ENCODE measurements at places on chromosomes 16 and 17. TPM values are rescaled to one million over a fixed set of nuclear protein-coding genes. Genes with fewer than 3 reads are reported as not detected.
A peak's percentile ranks its signal among the peaks of the same experiment; 100 is the strongest.

The MT1A gene
- total RNA-seq: not detected

The TBC1D3 gene
- total RNA-seq: not detected

The GPR179 gene
- total RNA-seq: not detected

The CLEC3A gene
- total RNA-seq: not detected

The GID4 gene
- 8.6 TPM for total RNA-seq

The RNF112 gene
- total RNA-seq: 0.67 TPM

The CD7 gene
- 285 TPM for total RNA-seq

DNA sequence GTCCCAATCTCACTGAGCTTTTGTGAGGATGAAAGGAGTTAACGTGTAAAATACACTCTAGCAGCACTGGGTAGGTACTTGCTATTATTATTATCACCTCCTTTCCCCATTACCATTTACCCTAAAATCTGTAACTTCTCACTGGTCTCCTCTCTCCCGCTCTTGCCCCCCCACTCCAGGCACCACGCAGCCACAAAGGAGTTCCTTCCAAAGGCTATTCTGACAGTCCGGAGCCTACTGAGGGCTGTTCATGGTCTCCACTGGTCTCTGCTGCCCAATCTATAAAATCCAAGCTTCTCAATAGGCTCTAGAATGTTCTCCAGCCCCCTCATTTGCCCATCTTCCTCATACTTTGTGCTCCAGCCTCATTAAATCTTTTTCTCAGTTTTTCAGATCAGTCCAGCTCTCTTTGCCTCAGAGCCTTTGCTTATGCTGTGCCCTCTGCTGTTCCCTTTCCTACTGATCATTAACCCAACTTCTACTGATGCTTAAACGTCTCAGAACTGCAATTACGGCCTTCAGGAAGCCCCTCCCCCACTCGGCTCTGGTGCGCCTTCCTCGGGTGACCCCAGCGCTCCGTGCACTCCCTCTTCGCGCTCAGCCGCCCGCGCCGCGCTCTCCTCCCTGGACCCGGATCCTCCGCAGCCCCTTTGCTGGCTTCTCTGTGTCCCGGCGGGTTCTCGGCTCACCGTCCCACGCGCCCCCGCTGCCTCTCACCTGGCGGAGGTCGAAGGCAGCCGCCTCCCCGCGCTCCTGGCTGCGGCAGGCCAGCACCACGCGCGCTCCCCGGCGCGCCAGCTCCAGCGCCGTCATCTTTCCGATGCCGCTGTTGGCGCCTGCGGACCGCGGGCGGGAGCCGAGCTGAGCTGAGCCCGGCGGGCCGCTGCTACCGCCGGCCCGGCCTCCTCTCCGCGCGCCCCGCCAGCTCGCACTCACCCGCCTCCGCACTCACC lies 737 bp downstream of the DHRS13 start:
- no peaks in the 10 kb centered on the region for H3K27me3 ChIP-seq
- peaks cover 38% of the 10 kb centered on the region for H3K36me3 ChIP-seq
- peak overlapping the region; percentile 89 for H3K27ac ChIP-seq
- H3K4me3 ChIP-seq: peak overlapping the region; percentile 88
- peaks cover 50% of the 10 kb centered on the region for H3K4me1 ChIP-seq

DNA sequence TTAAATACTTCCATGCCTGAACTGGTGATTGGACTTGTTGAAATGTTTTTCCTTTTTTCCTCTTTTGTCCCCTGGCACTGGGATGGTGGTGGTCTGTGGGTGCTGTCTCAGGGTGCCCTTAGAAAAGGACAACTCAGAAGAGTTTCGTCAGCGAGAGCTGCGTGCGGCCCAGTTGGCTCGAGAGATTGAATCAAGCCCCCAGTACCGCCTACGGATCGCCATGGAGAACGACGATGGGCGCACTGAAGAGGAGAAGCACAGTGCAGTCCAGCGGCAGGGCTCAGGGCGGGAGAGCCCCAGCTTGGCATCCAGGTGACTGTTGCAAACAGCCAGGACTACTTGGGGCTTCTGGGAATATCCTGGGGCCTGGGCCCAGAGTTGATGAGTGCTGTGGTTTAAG lies 6.9 kb downstream of the ATXN2L start:
- H3K27me3 ChIP-seq: no peaks in the 10 kb centered on the region
- H3K4me1 ChIP-seq: peaks cover 27% of the 10 kb centered on the region
- no peak overlapping the region for H3K4me3 ChIP-seq
- H3K36me3 ChIP-seq: peaks cover 88% of the 10 kb centered on the region
- no peak for DNase-seq
- no peak overlapping the region for H3K27ac ChIP-seq

DNA sequence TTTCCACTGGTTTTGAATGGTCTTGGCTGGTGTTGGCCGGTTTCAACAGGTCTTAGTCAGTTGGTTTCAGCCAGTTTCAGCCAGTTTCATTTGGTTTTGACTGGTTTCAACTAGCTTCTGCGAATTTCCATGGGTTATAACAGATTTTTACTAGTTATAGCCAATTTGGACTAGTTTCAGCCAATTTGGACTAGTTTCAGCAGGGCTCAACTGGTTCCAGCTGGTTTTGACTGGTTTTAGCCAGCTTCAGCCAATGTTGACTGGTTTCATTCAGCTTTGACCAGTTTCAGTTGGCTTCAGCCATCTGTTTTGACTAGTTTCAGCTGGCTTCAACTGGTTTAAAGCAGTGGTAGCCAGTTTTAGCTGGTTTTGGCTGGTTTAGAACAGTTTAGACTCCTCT lies 432.6 kb downstream of the UTP18 start:
- no peaks in the 10 kb centered on the region for H3K36me3 ChIP-seq
- H3K27me3 ChIP-seq: peaks cover 18% of the 10 kb centered on the region
- H3K4me1 ChIP-seq: no peaks in the 10 kb centered on the region
- H3K27ac ChIP-seq: no peak overlapping the region
- no peak for DNase-seq

- peaks cover 13% of the 10 kb centered on the region for H3K4me1 ChIP-seq
- no peaks in the 10 kb centered on the region for H3K36me3 ChIP-seq
- no peak overlapping the region for H3K4me3 ChIP-seq
- DNase-seq: no peak
- no peaks in the 10 kb centered on the region for H3K27me3 ChIP-seq
Observed at GRCh38 chr16:69532641-69533455, 32.9 kb upstream of the NFAT5 start.

- no peak overlapping the region for H3K4me3 ChIP-seq
- H3K36me3 ChIP-seq: peaks cover 3% of the 10 kb centered on the region
- H3K27ac ChIP-seq: no peak overlapping the region
- H3K4me1 ChIP-seq: peaks cover 2% of the 10 kb centered on the region
- H3K27me3 ChIP-seq: no peaks in the 10 kb centered on the region
Observed at GRCh38 chr17:82789051-82789592, 37.3 kb downstream of the TBCD start.

DNA sequence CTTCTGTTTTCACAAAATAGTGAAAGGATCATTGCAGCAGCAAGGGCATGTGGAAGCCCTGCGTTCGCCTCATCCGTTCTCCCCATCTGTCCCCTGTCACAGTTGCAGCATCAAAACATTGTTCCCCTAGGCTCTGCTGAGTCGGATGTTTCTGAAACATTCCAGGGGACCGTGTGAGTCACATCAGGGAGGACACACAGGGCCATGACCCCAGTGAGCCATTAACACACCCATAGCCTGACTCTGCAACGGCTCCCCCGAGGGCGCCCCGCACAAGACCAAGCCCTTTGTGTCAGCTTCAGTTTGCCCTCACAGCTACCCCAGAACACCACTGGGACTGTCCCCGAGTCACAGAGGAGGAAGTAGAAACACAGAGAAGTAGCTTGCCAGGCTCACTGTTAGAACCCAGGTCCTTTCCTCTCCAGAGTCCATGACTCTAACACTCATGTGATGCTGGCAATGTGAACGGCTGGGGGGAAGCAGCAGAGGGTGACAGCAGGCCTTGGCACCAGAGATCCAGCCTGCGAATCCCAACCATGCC lies 63.3 kb upstream of the HSBP1 start:
- DNase-seq: no peak
- no peak overlapping the region for H3K27ac ChIP-seq
- H3K4me1 ChIP-seq: no peaks in the 10 kb centered on the region
- no peaks in the 10 kb centered on the region for H3K27me3 ChIP-seq
- no peaks in the 10 kb centered on the region for H3K36me3 ChIP-seq
- no peak overlapping the region for H3K4me3 ChIP-seq

GRCh38 chr16:5965321-5965720 lies 867.7 kb upstream of the EEF2KMT start:
- H3K4me3 ChIP-seq: no peak overlapping the region
- H3K27ac ChIP-seq: no peak overlapping the region
- DNase-seq: no peak

GRCh38 chr16:46748775-46749705 lies 896 bp upstream of the MYLK3 start:
- no peak overlapping the region for H3K27ac ChIP-seq
- H3K4me1 ChIP-seq: peaks cover 2% of the 10 kb centered on the region
- no peak overlapping the region for H3K4me3 ChIP-seq
- DNase-seq: no peak

DNA sequence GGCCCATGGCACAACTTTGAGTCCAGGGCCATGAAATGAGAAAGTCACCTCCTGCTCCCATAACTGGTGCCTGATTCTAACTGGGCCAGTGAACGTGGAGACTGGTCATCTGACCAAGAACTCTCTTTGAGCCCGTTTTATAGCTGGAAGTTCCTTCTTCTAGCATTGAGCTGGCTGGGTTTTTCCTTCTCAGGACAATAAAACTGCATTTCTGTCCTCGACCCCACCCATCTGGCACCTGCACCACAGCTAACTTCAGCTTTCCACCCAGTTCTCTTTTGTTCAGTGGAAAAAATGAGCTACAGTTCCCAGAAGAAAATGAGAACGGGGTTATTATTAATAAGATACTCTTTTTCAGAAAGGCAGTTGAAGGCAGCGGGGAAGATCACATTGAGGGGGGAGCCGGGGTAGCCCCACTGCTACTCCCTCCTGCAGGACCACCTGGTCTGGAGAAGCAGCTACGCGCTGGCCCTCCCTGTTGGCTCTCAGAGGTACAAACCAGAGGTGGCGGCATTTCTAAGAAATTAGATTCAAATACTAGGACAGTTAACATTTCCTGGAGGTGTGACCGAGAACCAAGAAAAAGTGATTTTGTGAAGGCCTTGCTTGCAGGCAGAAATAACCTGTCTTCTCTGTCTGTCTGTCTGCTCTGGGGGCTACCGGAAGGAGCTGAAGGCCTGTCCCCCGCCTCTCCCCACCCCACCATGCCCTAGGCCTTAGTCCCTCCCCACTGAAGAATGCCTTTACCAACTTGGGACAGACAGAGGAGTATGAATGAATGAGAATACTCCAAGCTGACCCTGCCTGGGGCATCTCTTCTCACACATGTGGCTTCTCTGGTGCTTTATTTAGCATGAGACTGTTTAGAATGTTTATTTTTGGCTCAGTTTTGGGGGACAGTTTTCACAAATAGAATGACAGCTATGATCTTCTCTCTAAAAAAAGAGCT lies 123.9 kb downstream of the XYLT1 start:
- H3K27ac ChIP-seq: peak overlapping the region; percentile 97
- H3K4me3 ChIP-seq: no peak overlapping the region
- H3K27me3 ChIP-seq: no peaks in the 10 kb centered on the region

DNA sequence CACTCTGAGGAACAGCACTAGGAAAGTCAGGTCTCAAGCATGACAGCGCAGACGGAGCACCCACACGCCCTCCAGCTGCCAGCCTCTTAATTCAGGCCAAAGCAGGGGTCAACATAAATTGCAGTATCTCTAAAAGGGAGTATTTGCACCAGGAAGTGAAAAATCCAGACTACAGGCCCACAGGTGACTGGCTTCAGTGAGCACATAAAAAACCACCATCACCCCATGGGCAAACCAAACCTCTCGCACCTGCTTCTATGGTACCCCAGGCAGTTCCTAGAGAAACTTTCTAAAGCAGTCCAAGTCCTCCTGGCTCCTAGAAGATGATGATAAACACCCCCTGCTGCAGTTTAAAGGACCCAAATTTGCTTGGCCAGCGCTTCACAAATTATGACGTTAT lies 129.8 kb downstream of the ZNF423 start:
- no peak for DNase-seq
- H3K36me3 ChIP-seq: no peaks in the 10 kb centered on the region
- no peaks in the 10 kb centered on the region for H3K27me3 ChIP-seq
- no peak overlapping the region for H3K4me3 ChIP-seq
- H3K27ac ChIP-seq: no peak overlapping the region
- no peaks in the 10 kb centered on the region for H3K4me1 ChIP-seq

GRCh38 chr17:37527249-37527851 lies 37.7 kb downstream of the DUSP14 start:
- no peaks in the 10 kb centered on the region for H3K27me3 ChIP-seq
- H3K4me3 ChIP-seq: no peak overlapping the region
- H3K27ac ChIP-seq: no peak overlapping the region
- peaks cover 44% of the 10 kb centered on the region for H3K36me3 ChIP-seq

DNA sequence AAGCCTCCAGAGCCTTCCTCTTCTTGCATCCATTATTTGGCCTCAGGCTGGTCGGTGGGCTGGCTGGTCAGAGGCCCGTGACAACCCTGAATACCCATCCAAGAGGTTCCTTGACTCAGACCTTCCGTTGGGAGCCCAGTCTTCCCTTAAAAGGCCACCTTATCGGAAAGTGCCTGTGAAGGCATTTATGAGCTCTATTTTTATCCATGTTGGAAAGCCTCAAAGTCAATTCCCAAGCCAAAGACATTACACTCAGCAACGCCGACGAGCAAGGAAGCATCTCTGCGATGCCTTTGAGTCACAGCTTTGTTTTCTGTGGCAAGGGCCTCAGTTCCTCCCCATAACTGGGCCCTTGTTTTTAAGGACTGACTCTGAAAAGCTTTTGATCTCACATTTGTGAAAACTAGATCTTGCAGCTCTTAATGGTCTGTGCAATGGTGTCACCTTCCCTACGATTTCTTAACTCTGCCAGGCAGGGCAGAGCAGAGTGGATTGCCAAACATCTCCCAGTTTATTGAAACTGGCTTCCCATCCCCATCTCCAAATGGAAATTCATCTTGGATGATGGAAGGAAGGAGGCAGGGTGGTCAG lies 13.3 kb upstream of the SPOP start:
- no peak for DNase-seq
- H3K4me3 ChIP-seq: no peak overlapping the region
- H3K36me3 ChIP-seq: peaks cover 14% of the 10 kb centered on the region
- no peak overlapping the region for H3K27ac ChIP-seq

DNA sequence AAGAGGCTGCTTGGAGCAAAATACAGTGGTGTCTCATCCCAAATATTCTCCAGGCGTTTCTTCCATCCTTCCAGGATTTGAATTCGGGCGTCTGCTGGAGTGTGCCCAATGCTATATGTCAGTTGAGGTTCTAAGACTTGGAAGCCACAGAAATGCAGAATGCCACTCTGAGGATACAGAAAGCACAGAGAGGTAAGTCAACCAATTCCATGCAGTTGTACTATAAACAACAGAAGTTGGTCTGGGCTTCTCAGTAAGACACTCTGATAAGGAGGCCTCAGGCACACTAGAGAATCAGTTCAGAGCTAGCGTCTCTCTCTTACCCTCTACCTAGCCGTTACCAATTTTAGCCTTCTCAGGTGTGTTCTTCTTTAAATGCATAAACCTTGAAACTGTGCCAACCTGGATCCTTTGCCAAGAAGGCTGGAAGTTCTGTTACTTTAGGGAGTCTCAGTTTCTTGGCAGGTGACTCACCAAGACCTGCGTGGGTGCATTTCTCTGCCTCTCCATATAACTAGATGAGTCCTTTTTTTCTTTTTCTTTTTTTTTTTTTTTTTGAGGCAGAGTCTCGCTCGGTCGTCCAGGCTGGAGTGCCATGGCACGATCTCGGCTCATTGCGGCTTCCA lies 15.1 kb downstream of the NQO1 start:
- H3K27me3 ChIP-seq: no peaks in the 10 kb centered on the region
- no peak overlapping the region for H3K27ac ChIP-seq
- peaks cover 3% of the 10 kb centered on the region for H3K4me1 ChIP-seq
- peaks cover 6% of the 10 kb centered on the region for H3K36me3 ChIP-seq
- no peak for DNase-seq
- H3K4me3 ChIP-seq: no peak overlapping the region

GRCh38 chr17:47297661-47298400 lies 25.9 kb upstream of the EFCAB13 start:
- H3K4me3 ChIP-seq: no peak overlapping the region
- H3K27me3 ChIP-seq: peaks cover 18% of the 10 kb centered on the region
- no peak for DNase-seq
- peaks cover 5% of the 10 kb centered on the region for H3K36me3 ChIP-seq
- H3K27ac ChIP-seq: no peak overlapping the region

Measured in activated CD4-positive, alpha-beta T cell treated with anti-CD3 and anti-CD28 coated beads, Interleukin-2, amount 10 ng/mL, durations not matched to agents 7 days and 5 days (primary cell).